ENCODE measurements at places on chromosomes 1 and 21. TPM values are rescaled to one million over a fixed set of nuclear protein-coding genes. Genes with fewer than 3 reads are reported as not detected.

SAMSN1 gene
- not detected for total RNA-seq

PLA2G2D gene
- not detected for total RNA-seq

HSD3B2 gene
- total RNA-seq, result not detected

BRDT gene
- total RNA-seq, result not detected

TMPRSS15 gene
- total RNA-seq, result not detected

Measured in smooth muscle cell of the umbilical artery (primary cell).